ENCODE measurements at places on chromosomes 12 and 14.

GRCh38 chr12:113443030-113443539 is 20.9 kb downstream of the SDSL start:
- no peak for DNase-seq

DNA sequence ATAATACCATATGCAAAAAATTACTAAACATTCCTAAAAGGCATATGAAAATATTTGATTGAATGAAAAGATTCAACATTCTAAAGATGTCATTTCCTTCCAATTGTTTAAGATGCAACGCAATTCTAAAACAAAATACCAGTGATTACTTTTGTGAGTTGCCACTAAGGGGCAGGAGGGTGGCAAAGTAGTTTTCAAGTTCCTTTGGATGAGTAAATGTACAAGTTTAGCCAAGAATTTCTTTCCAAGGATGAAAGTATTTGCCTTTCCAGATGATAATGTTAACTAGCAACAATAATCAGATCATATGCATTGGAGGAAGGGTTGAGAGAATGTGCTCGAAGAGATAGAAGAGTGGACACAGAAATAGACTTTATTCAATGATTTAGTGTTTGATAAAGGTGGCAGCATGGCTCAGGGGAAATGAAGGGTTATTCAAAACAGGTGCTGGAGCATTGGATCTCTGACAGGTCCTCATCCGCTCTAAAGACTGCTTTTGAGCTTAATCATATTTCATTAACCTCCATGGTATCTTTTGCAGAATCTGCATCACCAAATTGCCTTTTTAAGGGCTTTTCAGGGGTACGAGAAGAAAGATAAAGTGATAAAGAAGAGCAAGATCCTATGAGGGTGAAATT is 678.5 kb upstream of the TBX3 start:
- DNase-seq = no peak

DNA sequence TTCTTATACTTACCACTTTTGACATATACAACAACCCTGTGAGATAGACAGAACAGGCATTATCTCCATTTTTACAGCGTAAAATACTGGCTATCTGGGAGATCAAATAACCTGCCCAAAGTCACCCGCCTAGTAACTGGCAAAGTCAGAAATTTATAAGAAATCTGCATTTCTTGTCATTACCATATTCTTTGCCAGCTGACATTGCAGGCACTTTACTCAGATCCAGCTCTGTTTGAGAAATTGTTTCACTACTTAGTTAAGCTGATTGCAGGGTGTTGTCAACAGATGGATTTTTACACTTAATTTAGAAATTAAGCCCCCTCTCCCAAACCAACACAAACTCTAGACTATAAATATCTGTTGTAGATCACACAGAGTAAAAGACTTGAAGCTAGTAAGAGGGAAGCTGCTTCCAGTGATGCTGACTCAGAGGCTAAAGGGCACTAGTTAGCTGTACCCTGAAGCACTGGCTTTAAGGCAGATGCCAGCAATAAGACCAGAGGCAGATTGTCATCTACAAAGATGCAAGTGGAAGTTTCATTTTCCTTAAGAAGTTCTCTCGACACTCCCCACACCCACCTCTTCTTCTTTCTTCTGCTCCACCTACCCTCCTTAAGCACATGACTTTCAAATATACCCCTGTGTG is 153.1 kb downstream of the ANO6 start:
- DNase-seq = peak; percentile 29

DNA sequence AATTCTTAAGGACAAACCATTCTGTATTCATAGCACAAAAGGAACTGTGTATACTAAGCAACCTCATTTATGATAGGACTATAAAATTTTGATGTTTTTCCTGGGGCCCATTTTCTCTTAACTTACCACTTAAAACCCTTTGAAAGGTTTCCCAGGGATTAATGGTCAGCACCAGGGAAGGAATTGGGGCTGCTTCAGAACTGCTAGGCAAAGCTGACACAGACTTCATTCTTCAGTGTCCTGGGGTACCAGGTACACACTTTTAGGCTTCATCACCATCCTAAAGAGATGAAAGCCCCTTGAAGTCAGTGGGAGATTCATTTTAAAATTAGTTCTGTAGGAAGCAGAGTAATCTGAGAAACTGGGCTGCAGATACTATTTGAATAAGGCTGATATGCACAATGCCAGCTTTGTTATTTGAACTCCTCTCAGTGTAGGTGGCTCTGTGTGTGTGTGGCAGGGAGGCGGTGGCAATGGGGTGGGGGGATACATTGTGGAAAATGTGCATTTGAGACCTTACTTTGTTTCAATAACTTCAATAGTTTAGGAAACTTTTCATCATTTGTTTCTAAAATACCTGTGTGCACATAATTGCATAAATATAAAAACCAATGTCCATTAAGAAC is 329.3 kb upstream of the DCN start:
- no peak for DNase-seq

DNA sequence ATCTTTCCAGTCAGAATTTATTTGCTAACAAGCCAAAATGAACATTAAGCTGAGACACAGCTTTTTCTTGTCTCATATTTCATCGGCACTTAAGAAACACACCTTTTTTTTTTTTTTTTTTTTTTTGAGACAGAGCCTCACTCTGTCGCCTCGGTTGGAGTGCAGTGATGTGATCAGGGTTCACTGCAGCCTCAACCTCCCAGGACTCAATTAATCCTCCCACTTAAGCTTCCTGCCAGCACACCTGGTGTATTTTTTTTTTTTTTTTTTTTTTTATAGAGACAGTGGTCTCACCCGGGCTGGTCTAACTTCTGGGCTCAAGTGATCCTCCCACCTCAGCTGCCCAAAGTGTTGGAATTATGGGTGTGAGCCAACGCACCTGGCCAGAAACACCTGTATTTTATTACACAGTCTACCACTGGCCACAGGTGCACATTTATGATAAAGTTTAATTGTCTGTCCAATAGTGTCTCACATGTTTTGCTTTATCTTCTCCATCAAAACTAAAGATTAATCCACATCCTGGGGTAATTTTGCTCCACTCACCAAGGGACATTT is 62.7 kb downstream of the C2CD5 start:
- DNase-seq = no peak

DNA sequence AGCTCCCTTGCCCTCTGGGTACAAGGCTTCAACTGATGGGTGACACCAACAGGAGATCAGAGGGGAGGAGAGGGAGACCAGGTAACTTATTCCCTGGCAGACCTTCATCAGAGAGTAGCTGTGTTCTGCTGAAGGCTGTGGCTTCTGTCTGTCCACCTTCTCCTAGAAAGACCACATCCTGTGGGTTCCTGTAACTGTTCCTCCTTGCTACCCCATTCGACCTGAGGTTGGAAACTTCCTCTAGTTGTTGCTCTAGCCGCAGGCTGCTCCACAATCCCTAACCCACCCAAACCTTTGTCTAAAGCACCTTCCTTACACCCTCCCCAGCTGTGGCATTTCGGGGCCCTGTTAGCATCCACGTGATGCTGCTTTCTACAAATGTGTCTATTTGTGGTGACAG is 454.2 kb downstream of the DPF3 start:
- DNase-seq = no peak

DNA sequence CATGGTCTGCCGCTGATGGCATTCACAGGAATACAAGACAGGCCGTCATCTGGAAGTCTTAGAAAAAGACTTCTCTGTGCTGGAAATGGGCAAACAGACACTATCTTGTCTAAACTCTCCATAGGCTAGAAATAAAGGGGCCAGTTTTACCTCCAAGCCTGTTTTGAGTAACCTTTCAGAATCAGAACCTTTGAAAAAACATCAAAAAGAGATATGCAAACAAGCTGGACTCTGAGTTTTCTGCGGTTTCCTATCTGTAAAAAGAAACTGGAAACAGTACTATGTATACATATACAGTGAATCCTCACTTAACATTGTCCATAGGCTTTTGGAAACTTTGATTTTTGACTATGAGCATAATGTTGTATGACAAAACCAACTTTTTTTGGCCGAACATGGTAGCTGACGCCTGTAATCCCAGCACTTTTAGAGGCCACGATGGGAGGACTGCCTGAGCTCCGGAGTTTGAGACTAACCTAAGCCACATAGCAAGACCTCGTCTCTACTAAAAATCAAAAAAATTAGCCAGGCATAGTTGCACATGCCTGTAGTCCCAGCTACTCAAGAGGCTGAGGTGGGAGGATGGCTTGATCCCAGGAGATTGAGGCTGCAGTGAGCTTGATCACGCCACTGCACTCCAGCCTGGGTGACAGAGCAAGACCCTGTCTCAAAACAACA is 92.9 kb upstream of the MAX start:
- no peak for DNase-seq

DNA sequence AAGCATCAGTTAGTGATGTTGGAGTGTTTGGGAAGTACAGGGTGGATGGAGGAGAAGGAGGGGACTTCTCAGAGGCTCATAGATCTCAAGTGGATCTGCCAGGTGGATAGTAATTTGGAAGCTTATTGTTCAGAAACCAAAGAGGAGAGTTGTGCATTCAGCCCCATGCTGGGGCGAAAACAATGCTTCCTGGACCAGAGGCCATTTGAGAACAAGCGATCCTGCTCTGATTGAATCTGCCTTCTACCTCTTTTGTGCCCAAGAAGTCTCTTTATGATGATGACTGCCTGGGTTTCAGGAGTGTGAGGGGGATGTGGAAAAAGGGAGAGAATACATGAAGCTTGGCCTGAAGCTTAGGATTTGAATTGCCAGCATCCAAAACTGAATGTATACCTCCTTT is 110.8 kb upstream of the SRRM4 start:
- no peak for DNase-seq

DNA sequence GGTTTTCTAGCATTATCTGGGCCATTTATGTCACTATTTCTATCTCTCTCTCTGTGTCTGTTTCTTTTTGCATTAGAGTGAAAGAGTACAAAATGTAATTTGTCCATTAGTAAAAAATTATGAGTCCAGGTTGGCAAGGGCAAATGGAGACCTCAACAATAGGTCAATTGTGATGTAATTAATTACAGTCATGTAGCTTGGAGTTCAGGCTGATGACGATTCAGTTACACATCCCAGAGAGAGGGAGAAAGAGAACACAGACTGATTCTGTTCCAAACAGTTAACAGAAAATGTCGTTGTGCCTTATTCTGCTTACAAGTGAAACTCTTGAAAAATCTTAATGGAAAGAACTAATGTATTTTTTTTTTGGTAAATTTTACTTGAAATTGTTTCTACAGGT is 83.3 kb downstream of the ATXN7L3B start:
- DNase-seq = no peak

GRCh38 chr12:132228476-132229192 is 84.4 kb downstream of the NOC4L start:
- DNase-seq = no peak

- DNase-seq = no peak
Observed at GRCh38 chr12:92085040-92085735, 60.5 kb downstream of the BTG1 start.

GRCh38 chr12:112950701-112951100 is 12.4 kb downstream of the OAS3 start:
- DNase-seq = no peak

- DNase-seq = no peak
Observed at GRCh38 chr14:21056520-21057163, 980 bp upstream of the RNASE8 start.

DNA sequence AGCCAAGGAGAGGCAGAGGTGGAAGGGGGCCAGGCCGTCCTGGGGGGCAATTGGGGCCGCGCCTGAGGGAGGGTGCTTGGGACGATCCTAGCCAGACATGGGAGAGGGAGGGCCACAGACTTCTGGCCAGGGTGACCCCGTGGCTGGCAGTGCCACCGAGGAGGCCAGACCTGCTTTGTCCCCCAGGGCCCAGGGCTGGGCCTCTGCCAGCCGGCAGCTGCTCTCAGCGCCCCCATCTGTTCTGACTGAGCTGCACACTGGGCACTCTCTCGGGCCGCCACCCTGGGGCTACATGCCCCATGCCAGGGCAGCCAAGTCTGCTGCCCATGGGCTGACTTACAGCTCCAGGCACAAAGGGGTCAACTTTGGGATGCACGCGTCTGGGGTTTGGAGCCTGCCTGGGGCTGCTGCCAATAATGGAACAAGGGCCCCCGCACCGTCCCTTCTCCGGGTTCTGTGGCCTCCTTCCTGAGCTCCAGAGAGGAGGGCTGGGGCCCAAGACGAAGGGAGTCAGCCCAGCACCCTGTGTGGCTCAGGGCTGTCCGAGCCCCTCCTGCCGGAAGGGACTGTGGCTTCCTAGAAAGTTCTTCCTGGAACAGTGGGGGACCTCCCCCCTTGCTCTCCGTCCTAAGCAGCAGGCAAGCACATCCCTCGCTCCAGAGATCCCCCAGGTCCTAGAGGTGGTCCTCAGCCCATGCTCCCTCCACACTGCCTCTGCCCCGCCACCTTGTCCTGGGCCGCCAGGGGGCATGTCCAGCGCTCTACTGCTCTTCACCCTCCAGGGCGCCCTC is 1.1 kb downstream of the ADSS1 start:
- no peak for DNase-seq

- no peak for DNase-seq
Observed at GRCh38 chr14:85813040-85813439, 283.1 kb downstream of the FLRT2 start.

- DNase-seq = no peak
Observed at GRCh38 chr12:121827351-121828099, 23.7 kb downstream of the SETD1B start.

DNA sequence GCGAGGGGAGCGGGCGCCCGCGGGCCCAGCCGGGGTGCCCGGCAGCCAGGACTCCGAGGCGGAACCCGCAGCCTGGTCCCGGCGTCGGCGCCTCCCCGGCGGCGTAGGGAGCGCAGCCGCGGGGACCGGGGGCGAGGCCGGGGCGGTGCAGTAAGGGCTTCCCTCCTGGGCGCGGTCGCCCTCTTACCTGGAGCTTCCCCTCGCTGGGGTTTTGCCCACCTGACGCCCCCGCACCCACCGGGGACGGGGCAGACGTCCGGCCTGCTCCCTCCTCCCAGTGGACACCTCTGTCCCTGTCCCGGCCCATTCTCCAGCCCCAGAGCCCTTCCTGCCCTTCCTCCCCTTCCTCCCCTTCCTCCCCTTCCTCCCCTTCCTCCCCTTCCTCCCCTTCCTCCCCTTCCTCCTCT is 413 bp upstream of the TUBA1C start:
- no peak for DNase-seq

DNA sequence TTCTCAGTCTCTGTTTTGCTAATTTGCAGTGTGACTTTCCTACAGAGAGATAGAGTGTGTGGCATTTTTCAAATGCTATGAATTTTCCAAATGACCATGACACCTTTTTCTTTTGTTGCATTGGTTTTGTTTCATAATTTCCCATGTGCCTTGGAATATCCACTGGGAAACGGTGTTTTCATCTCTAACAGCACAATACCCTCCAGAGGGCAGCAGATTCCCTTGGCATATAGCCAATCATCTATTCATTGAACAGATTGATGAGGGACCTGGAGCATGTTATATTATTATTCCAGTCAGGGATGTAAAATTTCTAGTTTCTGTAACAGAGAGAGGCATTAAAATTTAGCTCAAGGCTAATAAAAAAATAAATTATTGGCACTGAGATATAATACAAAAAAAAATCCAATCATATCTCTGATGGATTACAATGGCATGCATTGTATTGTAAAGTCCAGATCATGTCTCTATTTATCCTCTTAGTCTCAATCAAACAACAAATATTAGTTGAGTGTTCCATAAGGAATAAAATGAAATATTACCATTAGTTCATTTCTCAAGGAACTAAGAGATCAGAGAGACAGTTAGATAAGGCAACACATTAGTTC is 29.6 kb upstream of the NTN4 start:
- no peak for DNase-seq

Measured in AG09309 (cell line).